ENCODE measurements at places on chromosomes 3 and 15.

GRCh38 chr3:33848624-33849347, 50.4 kb downstream of the PDCD6IP start:
- no peak for DNase-seq

- DNase-seq: no peak
Measured at GRCh38 chr3:74463515-74463914, 150.9 kb downstream of the CNTN3 start.

DNA sequence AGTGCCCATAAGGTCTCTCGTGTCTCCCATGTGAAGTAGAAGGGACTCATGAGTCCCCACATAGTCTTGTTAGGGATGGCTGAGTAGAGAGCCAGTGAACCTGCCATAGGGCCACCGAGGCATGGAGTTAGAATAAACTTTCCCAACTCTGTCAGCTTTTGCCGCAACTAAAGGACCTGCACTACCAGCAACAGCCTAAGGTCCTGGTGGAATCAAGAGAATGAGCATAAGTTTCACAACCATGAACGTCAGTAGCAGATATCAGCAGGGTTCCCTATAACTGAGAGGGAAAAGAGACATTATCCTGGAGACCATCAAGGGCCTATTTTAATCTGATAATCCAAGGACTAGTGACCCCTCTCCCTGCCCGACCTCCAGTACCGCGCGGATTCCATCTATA, 60.3 kb upstream of the FNDC3B start:
- no peak for DNase-seq

- no peak for DNase-seq
Measured at GRCh38 chr15:95957861-95958260, 372.6 kb upstream of the NR2F2 start.

DNA sequence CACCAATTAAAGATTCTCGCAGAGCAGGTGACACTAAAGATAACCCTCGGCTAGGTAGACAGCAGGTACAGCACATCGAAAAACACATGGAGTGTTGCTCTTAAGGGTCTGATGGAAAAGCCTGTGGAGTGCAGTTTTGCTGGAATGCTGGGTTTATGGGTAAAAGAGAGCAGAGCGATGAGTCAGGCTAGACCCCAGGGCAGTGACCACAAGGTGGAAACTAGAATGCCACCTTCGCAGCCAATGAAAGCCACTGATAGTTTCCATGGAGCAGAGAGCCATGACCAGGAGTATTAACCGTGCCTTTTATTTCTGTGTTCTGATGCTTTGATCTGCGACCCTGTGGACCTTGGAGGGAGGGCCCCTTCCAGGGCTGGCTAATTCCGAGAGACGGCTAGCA, 149.8 kb downstream of the GABRB3 start:
- no peak for DNase-seq

GRCh38 chr15:93250950-93251349, 161.9 kb upstream of the RGMA start:
- no peak for DNase-seq

DNA sequence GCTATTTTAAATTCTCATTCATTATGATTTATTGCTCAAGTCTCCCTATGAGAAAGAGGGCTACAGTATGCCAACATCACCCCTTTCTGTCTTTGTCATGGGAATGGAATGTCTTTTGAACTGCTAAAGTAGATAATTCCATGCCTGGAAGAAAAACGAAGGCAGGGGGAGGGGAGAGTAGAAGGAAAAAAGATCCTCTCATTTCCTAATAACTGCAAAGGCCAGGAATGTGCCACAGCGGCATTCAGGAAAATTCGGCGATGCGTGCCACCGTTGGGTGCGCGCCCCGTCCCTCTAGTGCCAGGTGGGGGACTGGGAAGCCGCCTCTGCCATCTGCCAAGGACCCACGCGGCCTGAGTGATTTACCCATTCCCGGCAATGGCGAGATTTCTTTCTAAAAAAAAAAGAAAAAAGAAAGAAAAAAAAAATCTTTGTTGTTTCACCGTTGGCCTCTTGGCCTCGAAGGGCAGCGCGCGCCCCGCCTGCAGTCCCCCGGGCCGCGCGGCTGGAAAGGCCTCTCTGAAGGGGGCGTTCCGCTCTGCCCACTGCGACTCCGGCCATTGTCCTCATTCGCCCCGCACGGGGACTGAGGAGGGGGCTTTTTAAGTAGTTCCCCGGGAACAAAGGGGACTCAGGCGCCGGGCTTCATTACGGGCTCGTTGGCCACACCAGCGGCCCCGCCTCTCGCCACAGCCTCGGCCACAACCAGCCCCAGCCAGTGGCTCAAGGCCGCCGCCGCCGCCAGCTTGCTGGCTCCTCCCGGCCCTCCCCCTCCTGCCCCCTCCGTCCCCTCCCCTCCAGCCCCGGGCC, 54.5 kb downstream of the CPN2 start:
- no peak for DNase-seq

DNA sequence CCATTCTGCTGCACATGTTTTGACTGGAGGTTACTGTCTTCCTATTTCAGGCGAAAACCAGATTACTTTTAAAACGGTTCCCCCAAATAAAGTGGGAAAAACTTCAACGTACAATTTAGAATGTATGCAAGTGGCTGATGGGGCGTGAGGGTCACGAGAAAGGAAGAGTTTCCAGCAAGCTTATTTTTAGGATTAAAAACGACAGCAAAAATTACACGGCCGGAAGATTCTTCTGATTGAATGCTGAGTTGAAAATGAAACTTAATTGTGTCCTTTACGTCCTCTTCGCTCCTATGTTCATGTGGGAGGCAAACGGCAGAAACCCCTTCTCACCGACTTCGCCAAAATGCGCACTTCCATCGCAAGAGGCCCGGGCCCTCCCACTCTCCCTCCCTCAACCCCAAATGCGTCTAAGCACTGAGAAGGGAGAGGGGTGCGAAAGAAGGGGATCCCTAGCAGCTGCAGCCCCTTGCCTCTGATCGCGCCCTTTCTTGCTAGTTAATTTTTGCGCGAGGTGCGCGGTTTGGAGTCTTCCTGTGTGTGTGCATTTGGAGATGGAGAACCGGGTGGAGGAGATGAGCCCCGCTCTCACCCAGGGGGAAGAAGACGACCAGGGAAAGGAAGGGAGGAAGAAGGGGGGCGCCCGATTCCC, 656 bp downstream of the CD47 start:
- DNase-seq: no peak

GRCh38 chr3:169295126-169295525, 368.4 kb downstream of the MECOM start:
- DNase-seq: no peak

GRCh38 chr3:15998911-15999310, 175.6 kb upstream of the GALNT15 start:
- DNase-seq: no peak

GRCh38 chr3:134313847-134314587, 60.2 kb downstream of the AMOTL2 start:
- no peak for DNase-seq

- no peak for DNase-seq
Measured at GRCh38 chr3:155519078-155519477, 225.6 kb upstream of the STRIT1 start.

All from GM12891 (cell line).